T-helper 17 cell (primary cell): ENCODE measurements at places on chromosomes 16 and 17. TPM values are rescaled to one million over a fixed set of nuclear protein-coding genes. Genes with fewer than 3 reads are reported as not detected.

Gene MYH4
- total RNA-seq: not detected

- H3K27me3 ChIP-seq: peaks cover 38% of the 10 kb centered on the region
- H3K4me3 ChIP-seq: no peak overlapping the region
- peaks cover 3% of the 10 kb centered on the region for H3K4me1 ChIP-seq
- no peak for DNase-seq
Observed at GRCh38 chr17:33647956-33648355, 354.9 kb upstream of the ASIC2 start.

- no peak overlapping the region for H3K27ac ChIP-seq
- no peaks in the 10 kb centered on the region for H3K4me1 ChIP-seq
- no peak overlapping the region for H3K4me3 ChIP-seq
- H3K27me3 ChIP-seq: peaks cover 45% of the 10 kb centered on the region
Observed at GRCh38 chr16:87056083-87056482, 261.1 kb downstream of the C16orf95 start.

- H3K27me3 ChIP-seq: peaks cover 15% of the 10 kb centered on the region
- peaks cover 21% of the 10 kb centered on the region for H3K4me1 ChIP-seq
- H3K4me3 ChIP-seq: no peak overlapping the region
- H3K27ac ChIP-seq: no peak overlapping the region
- DNase-seq: no peak
Observed at GRCh38 chr17:49567104-49567521, 8.6 kb upstream of the NXPH3 start.

Gene CD300H
- not detected for total RNA-seq

DNA sequence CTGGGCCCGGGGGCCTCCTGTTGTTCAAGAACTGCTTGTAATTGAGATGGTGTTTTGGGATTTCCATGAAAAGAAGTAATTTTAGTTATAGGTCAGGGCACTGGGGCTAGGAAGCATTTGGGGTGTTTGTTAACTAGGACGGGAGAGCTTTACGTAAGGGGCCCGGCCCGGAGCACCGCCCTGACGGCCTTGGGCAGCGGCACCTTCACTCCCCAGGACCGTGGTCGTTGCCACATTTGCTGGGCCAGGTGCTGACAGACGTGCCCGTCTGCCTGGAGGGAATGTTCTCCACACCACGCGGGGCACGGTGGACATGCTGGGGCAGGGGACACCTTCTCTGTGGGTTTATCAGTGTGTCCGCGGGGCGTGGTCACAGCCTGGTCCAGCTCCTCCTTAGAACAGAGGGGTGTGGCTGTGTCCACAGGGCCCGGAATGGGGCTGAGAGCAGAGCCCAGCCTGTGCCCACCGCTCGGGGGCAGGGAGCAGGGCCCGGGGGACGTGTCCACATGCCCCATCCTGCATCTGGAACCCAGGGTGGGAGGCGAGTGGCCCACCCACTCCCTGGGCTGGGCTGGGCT lies 57.7 kb downstream of the BAIAP2 start:
- peak overlapping the region; percentile 79 for H3K27ac ChIP-seq
- H3K4me1 ChIP-seq: peaks cover 36% of the 10 kb centered on the region
- no peak for DNase-seq
- no peaks in the 10 kb centered on the region for H3K27me3 ChIP-seq
- no peaks in the 10 kb centered on the region for H3K36me3 ChIP-seq
- no peak overlapping the region for H3K4me3 ChIP-seq

Gene ATP2A3
- 279 TPM for total RNA-seq

DNA sequence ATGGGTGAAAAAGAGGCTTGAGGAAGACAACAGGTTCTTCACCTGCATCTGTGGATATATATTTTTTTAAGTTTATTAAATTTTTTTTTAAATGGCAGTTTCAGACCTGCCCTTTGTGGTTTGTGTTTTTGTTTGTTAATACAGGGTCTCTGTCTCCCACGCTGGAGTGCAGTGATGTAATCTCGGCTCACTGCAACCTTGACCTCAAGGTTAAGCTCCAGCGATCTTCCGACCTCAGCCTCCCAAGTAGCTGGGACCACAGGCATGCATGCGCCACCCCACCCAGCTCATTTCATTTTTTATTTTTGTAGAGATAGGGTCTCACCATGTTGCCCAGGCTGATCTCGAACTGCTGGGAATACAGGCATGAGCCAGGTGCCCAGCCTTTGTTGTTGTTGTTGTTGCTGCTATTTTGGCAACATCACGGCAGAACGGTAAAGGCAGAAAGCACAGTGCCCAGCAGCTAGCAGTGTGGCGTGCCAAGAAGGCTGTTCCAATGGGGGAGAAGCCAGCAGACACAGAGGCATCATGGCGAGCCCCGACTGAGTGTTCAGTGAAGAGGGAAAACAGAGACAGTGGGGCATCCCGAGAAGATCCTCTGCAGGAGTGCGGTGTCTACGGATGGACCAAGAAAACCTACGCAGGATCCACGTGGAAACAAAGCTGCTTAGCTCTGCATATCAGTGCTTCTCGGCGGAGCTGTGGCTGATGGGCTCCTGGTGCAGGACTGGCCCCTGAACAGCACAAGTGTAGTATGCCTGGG lies 19.6 kb downstream of the TMC6 start:
- peak overlapping the region; percentile 77 for H3K27ac ChIP-seq
- H3K4me3 ChIP-seq: peak overlapping the region; percentile 36
- H3K36me3 ChIP-seq: peaks cover 3% of the 10 kb centered on the region
- peaks cover 23% of the 10 kb centered on the region for H3K4me1 ChIP-seq

DNA sequence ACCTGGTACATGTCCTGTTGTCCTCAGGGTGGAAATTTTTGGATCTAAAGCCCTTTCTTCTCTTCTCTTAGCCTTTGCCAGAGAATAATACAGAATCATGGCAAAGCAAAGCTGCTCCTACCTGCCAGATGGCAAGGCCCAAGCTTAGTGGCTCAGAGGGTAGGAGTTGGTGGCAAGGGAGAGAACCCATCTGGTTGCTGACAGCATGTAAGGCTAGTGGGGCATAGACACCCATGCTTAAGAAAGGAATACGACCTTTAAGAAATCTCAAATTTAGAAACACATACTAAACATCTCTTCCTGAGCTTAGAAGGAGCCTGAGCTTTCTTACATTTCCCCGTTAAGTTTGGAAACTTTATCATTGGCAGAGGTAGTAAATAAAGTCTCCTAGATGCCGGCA lies 395.0 kb upstream of the SOX9 start:
- no peaks in the 10 kb centered on the region for H3K36me3 ChIP-seq
- H3K4me3 ChIP-seq: no peak overlapping the region
- no peaks in the 10 kb centered on the region for H3K27me3 ChIP-seq
- no peaks in the 10 kb centered on the region for H3K4me1 ChIP-seq

- no peaks in the 10 kb centered on the region for H3K27me3 ChIP-seq
- peaks cover 2% of the 10 kb centered on the region for H3K36me3 ChIP-seq
- H3K4me1 ChIP-seq: peaks cover 3% of the 10 kb centered on the region
- H3K27ac ChIP-seq: no peak overlapping the region
Observed at GRCh38 chr17:29495011-29495410, 71.8 kb downstream of the ABHD15 start.

Gene CLEC18B
- total RNA-seq: 1.6 TPM

Gene FN3K
- 3.2 TPM for total RNA-seq

DNA sequence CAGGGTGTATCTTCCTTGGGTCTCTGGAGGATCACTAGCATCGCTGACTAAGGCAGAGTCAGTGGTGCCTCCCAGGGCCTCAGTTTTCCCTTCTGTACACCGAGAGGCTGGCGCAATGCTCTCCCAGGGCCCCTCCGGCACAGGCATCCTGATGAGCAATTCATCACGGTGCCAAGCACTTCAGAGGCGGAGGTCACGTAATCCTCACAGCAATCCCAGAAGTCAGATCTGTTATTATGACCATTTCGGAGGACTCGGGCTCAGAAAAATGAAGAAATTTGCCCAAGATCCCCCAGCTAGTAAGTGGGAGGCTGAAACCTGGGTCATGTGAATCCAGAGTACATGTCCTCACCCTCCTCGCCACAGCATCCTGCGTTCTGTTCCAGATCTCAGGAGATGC lies 46.5 kb downstream of the AIPL1 start:
- H3K36me3 ChIP-seq: no peaks in the 10 kb centered on the region
- no peak for DNase-seq
- H3K27me3 ChIP-seq: peaks cover 41% of the 10 kb centered on the region

GRCh38 chr17:37024181-37024637 lies 75.5 kb downstream of the AATF start:
- H3K27me3 ChIP-seq: no peaks in the 10 kb centered on the region
- H3K27ac ChIP-seq: peak overlapping the region; percentile 89
- peaks cover 21% of the 10 kb centered on the region for H3K4me1 ChIP-seq
- no peak for DNase-seq
- no peak overlapping the region for H3K4me3 ChIP-seq

- peaks cover 3% of the 10 kb centered on the region for H3K4me1 ChIP-seq
- no peak overlapping the region for H3K4me3 ChIP-seq
- no peak overlapping the region for H3K27ac ChIP-seq
- H3K36me3 ChIP-seq: no peaks in the 10 kb centered on the region
- peaks cover 9% of the 10 kb centered on the region for H3K27me3 ChIP-seq
- DNase-seq: no peak
Observed at GRCh38 chr17:27778183-27778582, 22.1 kb downstream of the NOS2 start.

- no peaks in the 10 kb centered on the region for H3K27me3 ChIP-seq
- no peak overlapping the region for H3K4me3 ChIP-seq
- peaks cover 24% of the 10 kb centered on the region for H3K4me1 ChIP-seq
- no peak for DNase-seq
- no peak overlapping the region for H3K27ac ChIP-seq
- no peaks in the 10 kb centered on the region for H3K36me3 ChIP-seq
Observed at GRCh38 chr17:4994081-4994595, 3.2 kb downstream of the INCA1 start.

GRCh38 chr17:71959154-71959553 lies 161.7 kb upstream of the SOX9 start:
- H3K36me3 ChIP-seq: no peaks in the 10 kb centered on the region
- no peaks in the 10 kb centered on the region for H3K4me1 ChIP-seq
- no peaks in the 10 kb centered on the region for H3K27me3 ChIP-seq
- DNase-seq: no peak

DNA sequence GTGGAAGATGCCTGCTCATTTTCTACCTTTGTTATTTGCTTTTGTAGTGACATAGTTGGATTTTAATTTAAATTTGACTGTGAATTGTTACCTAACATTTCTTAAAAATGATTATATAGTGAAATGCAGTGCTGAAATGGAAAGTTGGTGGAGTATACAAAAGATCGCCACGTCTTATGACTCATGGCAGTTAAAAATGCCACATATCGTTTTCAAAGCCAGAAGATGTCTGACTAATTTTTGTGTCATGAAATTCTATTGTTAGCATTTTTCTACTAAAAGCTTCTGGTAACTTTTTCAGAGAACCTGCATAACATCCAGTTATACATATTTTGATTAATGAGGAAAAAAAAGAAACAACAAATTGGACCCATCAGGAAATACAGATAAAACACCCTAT lies 20.6 kb downstream of the MAP2K4 start:
- H3K4me1 ChIP-seq: peaks cover 35% of the 10 kb centered on the region
- no peaks in the 10 kb centered on the region for H3K36me3 ChIP-seq
- H3K27ac ChIP-seq: no peak overlapping the region
- no peaks in the 10 kb centered on the region for H3K27me3 ChIP-seq

GRCh38 chr16:68233835-68234187 lies 2.1 kb downstream of the ESRP2 start:
- no peaks in the 10 kb centered on the region for H3K36me3 ChIP-seq
- H3K4me3 ChIP-seq: no peak overlapping the region
- H3K27ac ChIP-seq: no peak overlapping the region
- H3K27me3 ChIP-seq: no peaks in the 10 kb centered on the region

Gene SLFN14
- 7.2 TPM for total RNA-seq

Gene ASIC2
- total RNA-seq: not detected

DNA sequence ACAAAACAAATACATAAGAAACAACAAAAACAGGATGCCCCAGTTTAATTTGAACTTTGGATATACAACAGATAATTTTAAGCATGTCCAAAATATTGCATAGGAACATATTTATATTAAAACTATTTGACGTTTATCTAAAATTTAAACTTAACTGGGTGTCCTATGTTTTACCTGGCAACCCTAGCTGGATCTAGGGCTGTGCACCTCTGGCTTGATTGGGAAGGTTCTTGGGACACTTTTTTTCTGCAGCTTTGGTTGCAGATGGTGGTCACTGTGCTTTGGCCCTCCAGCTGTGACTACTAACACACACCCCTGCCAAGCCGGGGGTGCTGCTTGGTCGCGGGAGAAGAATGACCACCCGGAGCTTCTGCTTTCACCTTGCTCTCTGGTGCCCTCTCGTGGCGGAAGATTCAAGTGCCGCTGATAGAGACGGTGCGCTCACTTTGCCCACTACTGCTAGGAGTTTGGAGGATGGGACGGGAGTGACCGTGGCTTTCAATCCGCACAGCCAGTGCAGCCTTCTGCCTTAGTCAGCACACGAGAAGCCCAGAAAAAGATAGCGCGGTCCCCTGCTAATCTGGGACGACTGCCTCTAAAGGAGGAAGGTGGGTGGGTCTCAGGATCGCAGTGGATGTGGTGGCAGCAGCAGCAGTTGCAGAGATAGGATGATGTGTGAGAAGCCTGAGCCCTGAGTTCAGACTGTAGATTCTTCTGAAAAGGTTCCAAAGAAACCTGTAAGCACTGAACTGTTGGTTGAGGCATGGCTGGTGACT lies 6.7 kb downstream of the SPACA3 start:
- H3K4me1 ChIP-seq: peaks cover 5% of the 10 kb centered on the region
- H3K27me3 ChIP-seq: peaks cover 45% of the 10 kb centered on the region
- H3K36me3 ChIP-seq: peaks cover 2% of the 10 kb centered on the region
- peak; percentile 28 for DNase-seq

DNA sequence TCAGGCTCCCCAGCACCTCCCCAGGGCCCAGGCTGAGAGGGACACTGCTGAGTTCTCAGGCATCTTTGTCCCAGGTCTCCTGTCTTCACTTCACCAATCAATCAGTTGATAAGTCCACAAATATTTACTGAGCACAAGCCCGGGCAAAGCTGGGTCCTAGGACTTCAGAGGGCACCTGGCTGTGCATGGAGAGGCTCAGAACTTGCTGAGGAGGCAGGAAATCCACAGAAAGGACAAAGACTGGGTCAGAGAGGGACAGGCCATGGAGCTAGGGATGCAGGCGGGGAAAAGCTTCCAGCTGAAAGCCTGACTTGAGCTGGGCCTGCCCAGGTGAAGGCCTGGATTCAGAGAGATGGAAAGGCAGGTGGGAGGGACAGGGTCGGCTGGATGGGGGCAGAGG lies 33.2 kb upstream of the C1QL1 start:
- DNase-seq: no peak
- H3K27ac ChIP-seq: no peak overlapping the region
- H3K27me3 ChIP-seq: peaks cover 28% of the 10 kb centered on the region
- H3K36me3 ChIP-seq: peaks cover 5% of the 10 kb centered on the region
- no peak overlapping the region for H3K4me3 ChIP-seq

DNA sequence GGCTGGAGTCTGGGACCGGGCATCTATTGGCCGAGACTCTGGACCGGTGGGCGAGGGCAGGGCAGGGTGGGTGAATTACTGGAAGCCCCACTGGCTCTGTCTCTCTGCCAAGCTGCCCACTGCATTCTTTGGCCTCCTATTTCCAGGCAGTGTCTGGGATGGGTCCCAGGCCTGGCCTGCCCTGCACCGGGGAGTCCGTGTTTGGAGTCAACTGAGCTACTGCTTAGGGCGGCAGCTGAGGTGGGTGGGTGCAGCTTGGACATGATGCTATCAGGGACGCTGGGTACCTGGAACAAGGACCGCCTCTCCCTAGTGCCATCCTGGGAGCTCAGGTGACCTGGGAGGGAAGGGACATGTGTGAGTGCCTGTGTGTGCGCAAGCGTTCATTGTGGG lies 58.1 kb downstream of the SOCS3 start:
- peaks cover 11% of the 10 kb centered on the region for H3K4me1 ChIP-seq
- H3K27me3 ChIP-seq: no peaks in the 10 kb centered on the region
- H3K36me3 ChIP-seq: no peaks in the 10 kb centered on the region

Gene CHST4
- total RNA-seq: not detected
